ENCODE measurements at places on chromosomes 5 and 9. TPM values are rescaled to one million over a fixed set of nuclear protein-coding genes. Genes with fewer than 3 reads are reported as not detected.

Gene ADRB2
- 36.9 TPM for total RNA-seq

Gene TAF11L9
- not detected for total RNA-seq

Gene EIF4EBP3
- total RNA-seq, result 2.5 TPM

Gene ACOT12
- not detected for total RNA-seq

Gene SGCD
- total RNA-seq, result not detected

Gene NHP2
- 215 TPM for total RNA-seq

Gene FRMD3
- 0.10 TPM for total RNA-seq

Gene MGAT1
- 85.6 TPM for total RNA-seq

Gene IL4
- total RNA-seq, result not detected

Gene CCL27
- total RNA-seq, result 0.95 TPM

Gene OTULIN
- total RNA-seq, result 25.2 TPM

Gene KIAA0825
- 1.1 TPM for total RNA-seq

Gene GLDC
- total RNA-seq, result 1.3 TPM

Gene SAXO1
- total RNA-seq, result not detected

Gene TIFAB
- not detected for total RNA-seq

Gene TAF11L10
- total RNA-seq, result not detected

Gene KLF4
- 17.6 TPM for total RNA-seq

Gene SPINK7
- total RNA-seq, result not detected

Gene PKD2L2
- total RNA-seq, result not detected

Gene SPATA31E1
- not detected for total RNA-seq

Gene MYMK
- total RNA-seq, result not detected

Gene SH3TC2
- 12.3 TPM for total RNA-seq

Gene WDR31
- 0.71 TPM for total RNA-seq

Gene ZNF454
- 0.82 TPM for total RNA-seq

Gene SLC34A3
- not detected for total RNA-seq

Gene SELENOP
- total RNA-seq, result 10.2 TPM

Gene PDLIM4
- total RNA-seq, result 115 TPM

Gene PRRT1B
- not detected for total RNA-seq

Gene TLX3
- not detected for total RNA-seq

Gene KLHL3
- 2.0 TPM for total RNA-seq

Gene PCDHA4
- total RNA-seq, result not detected

Gene DUSP1
- total RNA-seq, result 10.2 TPM

Gene CCDC171
- 1.1 TPM for total RNA-seq

Gene ROPN1L
- 0.18 TPM for total RNA-seq

Gene FOXD4L5
- 0.07 TPM for total RNA-seq

Gene STK32A
- not detected for total RNA-seq

Gene COL15A1
- not detected for total RNA-seq

Gene TXNDC8
- total RNA-seq, result not detected

Gene PCDHGA7
- total RNA-seq, result 0.17 TPM

Gene MYORG
- total RNA-seq, result 6.5 TPM

Gene LEAP2
- total RNA-seq, result 0.71 TPM

Gene MARCOL
- total RNA-seq, result not detected

Gene RASEF
- 0.07 TPM for total RNA-seq

Gene TNC
- total RNA-seq, result 12.7 TPM

Gene CER1
- not detected for total RNA-seq

Gene CCDC112
- 5.4 TPM for total RNA-seq

Gene MLANA
- not detected for total RNA-seq

Gene COL5A1
- 4.8 TPM for total RNA-seq

Gene CDKN2B-AS1
- 0.71 TPM for total RNA-seq

Gene NPR3
- not detected for total RNA-seq

Gene ABCA1
- total RNA-seq, result 24.5 TPM

Gene IFNA10
- not detected for total RNA-seq

Gene SPATA9
- total RNA-seq, result not detected

Gene NTNG2
- total RNA-seq, result 0.03 TPM

Data from foreskin keratinocyte (primary cell).